ENCODE measurements at places on chromosomes 2 and 18.
A peak's percentile ranks its signal among the peaks of the same experiment; 100 is the strongest.

- DNase-seq: no peak
Observed at GRCh38 chr2:170974304-170974993, 45.4 kb downstream of the GORASP2 start.

DNA sequence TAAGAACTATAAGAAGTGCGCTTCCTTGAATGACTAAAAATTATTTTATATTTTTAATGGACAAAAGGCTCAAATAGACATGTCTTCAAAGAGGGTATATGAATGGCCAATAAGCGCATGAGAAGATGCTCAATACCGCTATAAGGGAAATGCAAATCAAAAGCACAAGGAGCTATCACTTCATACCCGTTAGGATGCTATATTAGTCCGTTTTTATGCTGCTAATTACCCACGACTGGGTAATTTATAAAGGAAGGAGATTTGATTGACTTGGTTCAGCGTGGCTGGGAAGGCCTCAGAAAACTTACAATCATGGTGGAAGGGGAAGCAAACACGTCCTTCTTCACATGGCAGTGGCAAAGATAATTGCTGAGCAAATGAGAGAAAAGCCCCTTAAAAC is 20.5 kb upstream of the PPP4R1 start:
- no peak for DNase-seq

GRCh38 chr2:66836851-66837250 is 401.9 kb downstream of the MEIS1 start:
- DNase-seq: no peak

DNA sequence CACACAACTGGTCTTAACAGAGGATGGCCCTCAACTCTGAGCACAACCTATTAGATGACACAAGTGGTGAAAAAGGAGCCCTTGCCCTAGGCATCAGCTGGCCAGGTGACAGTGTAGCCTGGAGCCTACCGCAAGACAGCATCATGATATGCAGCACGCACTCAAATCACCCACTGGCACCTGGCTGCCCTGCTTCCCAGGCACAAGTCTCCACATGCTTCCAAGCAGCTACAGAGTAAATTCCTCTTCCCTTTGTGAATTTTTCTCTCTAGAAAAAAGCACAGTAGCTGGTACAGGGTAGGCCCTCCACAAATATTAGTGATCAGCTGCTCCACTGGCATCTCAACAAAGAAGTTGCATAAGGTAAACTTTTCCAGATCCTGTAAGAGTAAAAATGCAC is 6.0 kb downstream of the FBXO15 start:
- no peak for DNase-seq

- no peak for DNase-seq
Observed at GRCh38 chr2:10905862-10906143, 5.9 kb upstream of the KCNF1 start.

- DNase-seq: no peak
Observed at GRCh38 chr2:104340879-104341828, 512.8 kb upstream of the POU3F3 start.

DNA sequence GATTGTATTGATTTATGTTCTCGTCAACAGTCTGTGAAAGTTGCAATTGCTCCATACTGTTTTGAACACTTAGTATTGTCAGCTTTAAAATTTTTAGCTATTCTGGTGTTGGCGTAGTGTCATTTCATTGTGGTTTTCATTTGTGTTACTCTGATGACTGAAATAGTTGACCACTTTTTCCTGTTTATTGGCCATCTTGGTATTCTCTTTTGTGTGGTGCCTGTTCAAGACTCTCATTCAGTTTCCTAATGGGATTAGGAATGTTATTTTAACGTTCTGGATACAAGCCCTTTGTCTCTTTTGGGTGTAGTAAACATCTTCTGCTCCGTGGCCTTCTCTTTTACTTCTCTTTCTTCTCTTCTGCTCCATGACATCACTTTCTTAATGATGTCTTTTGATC is 82.7 kb upstream of the SMAD2 start:
- DNase-seq: no peak

DNA sequence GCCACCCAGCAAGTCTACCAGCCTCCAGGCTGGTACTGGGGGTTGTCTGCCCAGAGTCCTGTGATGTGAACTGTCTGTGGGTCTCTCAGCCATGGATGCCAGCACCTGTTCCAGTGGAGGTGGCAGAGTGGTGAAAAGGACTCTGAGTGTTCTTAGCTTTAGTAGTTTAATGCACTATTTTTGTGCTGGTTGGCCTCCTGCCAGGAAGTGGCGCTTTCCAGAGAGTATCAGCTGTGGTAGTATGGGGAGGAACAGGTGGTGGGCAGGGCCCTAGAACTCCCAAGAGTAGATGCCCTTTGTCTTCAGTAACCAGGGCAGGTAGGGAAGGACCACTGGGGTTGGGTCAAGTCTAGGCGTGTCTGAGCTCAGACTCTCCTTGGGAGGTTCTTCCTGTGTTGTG is 356.7 kb downstream of the STK39 start:
- DNase-seq: no peak

GRCh38 chr2:69833752-69834151 is 4.3 kb downstream of the GMCL1 start:
- DNase-seq: no peak

DNA sequence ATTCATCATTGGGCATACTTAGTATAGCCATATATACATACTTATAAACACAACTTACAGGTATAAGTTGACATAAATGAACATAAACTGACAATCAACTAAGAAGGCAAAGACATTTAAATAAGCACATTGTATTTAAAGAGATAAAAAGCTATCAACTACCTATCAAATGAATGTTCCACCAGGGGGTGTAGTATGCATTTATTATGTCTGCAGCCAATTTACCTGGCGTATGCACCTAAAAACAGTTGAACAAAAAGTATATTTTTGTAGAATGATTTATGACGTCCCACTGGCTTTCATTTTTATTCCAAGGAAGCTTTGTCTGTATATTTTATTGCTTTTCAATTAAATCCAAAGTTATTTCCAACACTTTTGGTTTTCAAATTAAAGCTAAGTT is 323.5 kb downstream of the AFF3 start:
- DNase-seq: no peak

DNA sequence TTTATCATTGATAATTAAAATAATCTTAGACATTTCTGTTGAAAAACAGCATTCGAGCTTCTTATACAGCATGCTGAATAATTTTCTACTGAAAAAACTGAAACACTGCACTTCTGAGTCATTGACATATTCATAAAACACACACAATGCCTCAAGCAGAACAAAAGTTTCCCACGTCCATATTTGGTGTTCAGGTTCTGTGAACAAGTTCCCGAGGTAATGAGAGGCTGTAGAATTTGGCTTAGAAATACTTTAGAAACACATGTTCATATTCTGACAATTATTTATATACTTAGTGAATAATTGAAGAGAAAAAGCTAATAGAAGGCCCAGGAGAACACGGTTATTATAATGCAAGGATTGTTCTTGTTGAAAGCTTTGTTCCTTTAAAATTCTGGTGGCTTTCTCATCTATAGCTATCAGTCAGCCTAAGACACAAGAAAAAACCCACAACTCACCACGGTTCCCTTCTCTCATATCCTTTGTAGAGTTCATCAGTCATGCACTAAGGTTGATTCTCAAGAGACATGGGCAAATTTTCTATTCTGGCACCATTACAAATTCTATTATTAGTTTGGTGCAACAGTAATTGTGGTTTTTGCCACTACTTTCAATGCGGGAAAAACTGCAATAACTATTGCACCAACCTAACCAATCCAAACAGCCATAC is 194.4 kb downstream of the TMX3 start:
- DNase-seq: no peak

GRCh38 chr18:7084080-7085065 is 33.2 kb downstream of the LAMA1 start:
- DNase-seq: no peak

DNA sequence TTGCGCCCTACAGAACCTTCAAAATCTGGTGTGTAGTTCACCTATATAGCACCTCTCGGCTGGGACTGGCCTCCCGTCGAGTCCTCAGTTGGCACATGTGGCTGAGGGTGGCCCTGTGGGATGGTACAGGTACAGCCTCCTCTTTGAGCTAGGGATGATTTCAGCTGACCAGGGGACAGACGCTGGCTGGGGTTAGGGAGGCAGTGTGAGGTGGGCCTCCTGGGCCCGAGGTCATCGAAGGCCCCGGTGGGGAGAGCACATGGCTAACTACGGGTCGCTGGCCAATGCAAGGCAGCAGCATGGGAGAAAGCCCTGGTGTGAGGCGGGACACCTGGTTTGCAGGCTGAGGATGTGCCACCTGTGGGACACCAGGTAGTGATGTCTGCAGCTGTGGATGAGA is 304.8 kb downstream of the GBX2 start:
- DNase-seq: no peak

DNA sequence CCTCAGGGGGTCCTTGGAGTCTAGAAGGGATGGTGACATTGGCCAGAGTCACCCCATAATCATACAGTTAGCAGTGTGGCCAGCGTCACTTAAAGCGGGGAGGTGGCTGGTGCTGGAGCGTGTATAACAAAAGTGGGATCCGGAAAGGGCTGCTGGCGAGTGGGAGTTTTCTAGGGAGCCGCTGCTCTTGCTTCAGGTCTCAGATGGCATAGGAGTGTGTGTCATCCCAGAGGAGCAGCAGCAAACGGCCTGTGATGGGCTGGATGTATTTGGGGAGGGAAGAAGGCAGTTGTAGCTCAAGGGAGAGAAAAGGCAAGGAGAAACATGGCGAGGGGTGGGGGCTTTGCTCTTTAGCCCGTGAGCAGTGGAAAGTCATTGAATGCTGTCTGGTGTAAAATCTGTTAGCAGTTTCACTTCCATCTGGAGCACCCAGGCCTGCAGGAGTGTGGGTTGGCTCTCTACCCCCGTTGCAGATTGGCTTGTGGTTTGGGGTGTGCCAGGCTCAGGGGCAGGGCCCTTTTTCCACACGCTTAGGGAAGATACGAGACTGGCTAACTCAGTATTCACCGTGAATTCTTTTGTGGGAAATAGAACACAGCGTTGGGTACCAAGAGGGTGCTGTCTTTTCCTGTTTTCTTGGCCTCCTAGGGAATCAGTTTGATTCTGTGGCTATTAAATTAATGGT is 120.5 kb downstream of the AGAP1 start:
- peak; percentile 38 for DNase-seq

- no peak for DNase-seq
Observed at GRCh38 chr2:32237996-32238395, 26.7 kb downstream of the NLRC4 start.

GRCh38 chr2:205047273-205047839 is 502.1 kb downstream of the PARD3B start:
- no peak for DNase-seq

- DNase-seq: no peak
Observed at GRCh38 chr2:20838016-20838415, 15.1 kb upstream of the LDAH start.

DNA sequence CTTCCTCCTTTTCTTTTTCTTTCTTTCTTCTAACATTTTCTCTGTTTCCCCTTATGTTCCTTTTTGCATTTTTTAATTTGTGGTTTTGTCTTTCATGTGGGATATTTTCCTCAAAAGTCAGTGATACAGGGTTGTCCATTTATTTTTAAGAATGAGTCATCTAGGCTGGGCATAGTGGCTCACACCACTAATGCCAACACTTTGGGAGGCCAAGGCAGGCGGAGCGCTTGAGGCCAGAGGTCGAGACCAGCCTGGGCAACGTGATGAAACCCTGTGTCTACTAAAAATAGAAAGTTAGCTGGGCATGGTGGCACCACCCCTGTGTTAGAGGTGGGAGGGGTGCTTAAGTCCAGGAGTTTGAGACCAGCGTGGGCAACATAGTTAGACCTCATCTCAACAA is 35.8 kb downstream of the KATNAL2 start:
- no peak for DNase-seq

GRCh38 chr2:65931056-65931455 is 498.7 kb upstream of the SPRED2 start:
- DNase-seq: no peak

DNA sequence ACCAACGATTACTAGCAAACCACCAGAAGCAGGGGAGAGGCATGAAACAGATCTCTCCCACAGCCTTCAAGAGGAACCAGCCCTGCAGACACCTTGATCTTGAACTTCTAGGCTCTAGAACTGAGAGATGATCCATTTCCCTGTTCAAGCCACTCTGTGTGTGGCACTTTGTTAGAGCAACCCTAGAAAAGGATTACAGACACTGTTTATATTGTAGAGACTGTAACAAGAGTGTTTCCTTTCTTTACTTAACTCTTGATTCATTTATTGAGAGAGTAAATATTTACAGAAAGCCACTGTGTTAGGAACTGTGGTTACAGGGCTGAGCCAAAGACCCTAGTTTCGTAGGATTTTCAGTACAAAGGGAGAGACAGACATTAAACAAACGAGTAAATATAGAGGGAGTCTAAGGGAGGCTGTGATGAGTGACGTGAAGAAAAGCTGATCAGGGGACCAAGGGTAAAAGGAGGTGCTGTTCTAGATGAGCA is 10.9 kb downstream of the CCDC68 start:
- DNase-seq: no peak

GRCh38 chr18:46319783-46320182 is 215.6 kb downstream of the HAUS1 start:
- no peak for DNase-seq

DNA sequence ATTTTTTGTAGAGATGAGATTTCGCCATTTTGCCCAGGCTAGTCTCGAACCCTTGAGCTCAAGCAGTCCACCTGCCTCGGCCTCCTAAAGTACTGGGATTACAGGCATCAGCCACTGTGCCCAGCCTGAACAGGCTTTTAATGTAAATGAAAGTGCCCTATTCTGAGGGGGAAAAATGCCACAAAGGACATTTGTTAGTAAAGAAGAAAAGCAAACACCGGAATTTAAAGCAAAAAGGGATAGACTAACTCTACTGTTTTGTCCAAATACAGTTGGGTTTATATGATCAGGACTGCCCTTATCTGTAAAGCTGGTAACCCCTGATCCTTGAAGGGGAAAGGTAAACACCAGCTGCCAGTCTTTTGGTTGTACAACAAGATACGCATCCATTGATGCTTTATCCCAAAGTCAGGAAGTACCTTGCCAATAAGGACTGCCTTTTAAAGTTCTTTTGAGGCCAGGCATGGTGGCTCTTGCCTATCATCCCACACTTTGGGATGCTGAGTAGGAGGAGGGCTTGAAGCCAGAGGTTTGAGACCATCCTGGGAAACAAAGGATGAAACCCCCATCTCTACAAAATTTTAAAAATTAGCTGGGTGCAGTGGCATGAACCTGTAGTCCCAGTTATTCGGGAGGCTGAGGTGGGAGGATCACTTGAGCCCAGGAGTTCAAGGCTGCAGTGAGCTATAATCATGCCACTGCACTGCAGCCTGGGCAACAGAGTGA is 13.1 kb downstream of the CLEC4F start:
- DNase-seq: no peak

DNA sequence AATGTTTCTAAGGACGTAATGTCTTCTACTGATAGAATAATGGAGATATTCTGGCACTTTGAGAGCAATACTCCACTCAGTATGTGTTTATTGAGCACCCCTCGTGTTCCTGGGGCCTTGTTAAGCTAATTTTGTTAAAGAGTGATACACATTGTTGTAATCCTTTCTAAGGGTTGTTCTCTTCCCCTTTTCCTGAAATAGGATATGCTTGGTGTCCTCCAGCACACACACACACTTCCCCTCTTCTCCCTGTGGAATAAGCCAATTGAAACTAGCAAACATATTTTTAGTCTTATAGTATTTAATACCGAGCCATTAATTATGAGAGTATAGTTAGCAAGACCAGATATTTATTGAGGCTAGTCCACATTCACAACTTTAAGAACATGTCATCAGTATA is 114.1 kb downstream of the CRIM1 start:
- DNase-seq: peak; percentile 30

Data from suppressor macrophage treated with lipopolysaccharide for 1 hour (primary cell).